Activated naive CD4-positive, alpha-beta T cell (primary cell): ENCODE measurements at places on chromosomes 13 and 19.

DNA sequence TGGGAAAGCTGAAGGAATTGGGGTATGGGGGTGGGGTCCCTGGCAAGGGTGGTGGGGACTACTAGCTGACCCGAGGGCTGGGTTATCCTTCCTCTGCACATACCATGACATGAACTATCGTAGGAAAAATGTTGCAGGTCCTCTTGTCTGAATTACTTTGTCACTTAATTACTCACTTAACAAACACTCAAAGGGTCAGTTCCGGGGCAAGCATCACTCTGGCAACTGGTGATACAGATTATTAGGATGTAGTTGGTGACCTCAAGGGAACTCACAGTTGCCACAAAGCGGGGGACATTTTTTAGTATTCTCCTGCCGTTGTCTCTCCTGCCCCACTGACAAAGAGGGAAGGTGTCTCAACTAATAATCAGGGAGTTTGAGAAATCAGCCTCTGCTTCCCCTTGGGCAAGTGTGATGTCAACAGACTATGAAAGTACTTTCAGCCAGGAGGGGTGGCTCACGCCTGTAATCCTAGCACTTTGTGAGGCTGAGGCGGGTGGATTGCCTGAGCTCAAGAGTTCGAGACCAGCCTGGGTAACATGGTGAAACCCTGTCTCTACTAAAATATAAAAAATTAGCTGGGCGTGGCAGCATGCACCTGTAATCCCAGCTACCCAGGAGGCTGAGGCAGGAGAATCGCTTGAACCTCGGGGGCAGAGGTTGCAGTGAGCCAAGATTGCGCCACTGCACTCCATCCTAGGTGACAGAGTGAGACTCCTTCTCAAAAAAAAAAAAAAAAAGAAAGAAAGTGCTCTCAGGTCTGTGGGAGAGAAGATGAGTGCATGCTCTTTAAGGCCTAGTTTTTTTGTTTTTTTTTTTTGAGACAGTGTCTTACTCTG is 10.3 kb downstream of the DNAJB1 start:
- no peak for DNase-seq

DNA sequence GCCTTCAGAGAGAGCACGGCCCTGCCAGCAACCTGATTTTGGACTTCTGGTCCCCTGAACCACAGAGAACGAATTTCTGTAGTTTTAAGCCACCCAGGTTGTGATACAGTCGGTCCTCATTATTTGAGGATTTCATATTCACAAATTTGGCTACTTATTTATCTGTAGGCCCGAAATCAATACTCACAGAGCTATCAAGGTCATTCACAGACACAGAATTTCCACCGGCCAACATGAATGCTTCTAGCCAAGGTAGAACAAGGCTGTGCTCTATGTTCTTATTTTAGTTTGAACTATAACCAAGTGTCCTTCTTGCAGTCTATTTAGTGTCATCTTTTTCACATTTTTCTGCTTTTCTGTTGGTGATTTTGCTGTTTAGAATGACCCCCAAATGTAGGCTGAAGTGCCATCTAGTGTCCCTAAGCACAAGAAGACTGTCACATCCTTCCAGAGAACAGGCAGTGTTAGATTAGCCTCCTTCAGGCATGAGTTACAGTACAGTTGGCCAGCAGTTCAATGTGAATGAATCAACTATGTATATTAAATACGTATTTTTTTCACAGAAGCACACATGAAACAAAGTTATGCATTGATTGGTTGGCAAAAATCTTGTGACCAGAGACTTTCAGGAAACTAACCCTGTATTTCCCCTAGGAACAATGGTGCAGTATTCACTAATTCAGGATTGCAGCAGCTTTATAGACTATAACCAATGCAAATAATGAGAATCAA is 63.5 kb downstream of the C13orf42 start:
- no peak for DNase-seq

DNA sequence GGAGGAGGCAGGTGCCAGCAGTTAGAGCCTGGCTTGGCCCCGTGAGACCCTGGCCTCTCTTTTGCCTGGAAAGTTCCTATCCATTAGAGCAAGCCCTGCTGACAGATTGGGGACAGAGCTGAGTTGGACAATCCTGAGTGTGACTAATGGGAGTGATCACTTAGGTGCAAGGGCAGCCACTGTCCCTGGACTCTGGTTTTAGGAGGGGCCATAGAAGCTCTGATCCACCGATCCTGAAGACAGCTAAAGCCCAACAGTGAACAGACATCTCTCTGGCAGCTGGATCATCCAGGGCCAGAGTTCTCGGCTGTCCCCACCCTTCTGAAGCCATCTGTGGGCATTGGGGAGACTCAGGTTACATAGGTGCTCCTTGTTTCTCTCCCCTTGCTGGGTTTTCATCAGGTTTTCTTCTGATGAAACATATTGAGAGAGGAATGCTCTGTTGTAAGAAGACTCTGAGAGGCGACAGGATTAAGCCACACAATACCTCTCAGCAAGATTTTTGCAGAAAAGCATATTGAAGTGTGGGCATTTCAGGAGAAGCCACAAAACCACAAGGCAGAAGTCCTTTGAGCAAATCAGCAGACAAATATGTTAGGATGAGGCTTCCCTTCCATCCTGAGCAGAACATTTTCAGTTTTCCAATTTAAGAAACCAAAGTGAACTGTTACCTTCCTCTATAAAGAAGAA is 288.0 kb upstream of the MAB21L1 start:
- no peak for DNase-seq

GRCh38 chr19:11141937-11142527 is 13.6 kb downstream of the SPC24 start:
- no peak for DNase-seq

DNA sequence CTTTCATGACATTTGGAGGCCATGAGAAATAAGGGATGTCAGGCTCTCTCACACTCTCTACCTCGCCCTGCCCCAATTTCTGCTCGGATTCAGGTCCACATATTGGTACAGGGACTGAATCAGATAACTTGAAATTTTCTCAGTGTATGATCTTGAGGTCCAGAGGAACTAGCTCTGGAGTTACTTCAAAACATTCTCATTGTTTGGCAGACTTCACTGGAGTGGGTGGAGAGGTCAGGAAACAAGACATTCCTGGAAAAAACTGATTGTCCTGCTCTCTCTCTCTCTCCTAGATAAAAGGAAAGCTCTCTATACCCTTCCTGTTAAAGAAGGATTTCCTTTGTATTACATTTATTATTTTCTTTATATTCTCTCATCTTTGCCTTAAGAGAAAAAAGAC is 428.1 kb upstream of the DACH1 start:
- DNase-seq, result no peak

- DNase-seq, result no peak
Measured at GRCh38 chr13:112760435-112760834, 70.6 kb downstream of the ATP11A start.

DNA sequence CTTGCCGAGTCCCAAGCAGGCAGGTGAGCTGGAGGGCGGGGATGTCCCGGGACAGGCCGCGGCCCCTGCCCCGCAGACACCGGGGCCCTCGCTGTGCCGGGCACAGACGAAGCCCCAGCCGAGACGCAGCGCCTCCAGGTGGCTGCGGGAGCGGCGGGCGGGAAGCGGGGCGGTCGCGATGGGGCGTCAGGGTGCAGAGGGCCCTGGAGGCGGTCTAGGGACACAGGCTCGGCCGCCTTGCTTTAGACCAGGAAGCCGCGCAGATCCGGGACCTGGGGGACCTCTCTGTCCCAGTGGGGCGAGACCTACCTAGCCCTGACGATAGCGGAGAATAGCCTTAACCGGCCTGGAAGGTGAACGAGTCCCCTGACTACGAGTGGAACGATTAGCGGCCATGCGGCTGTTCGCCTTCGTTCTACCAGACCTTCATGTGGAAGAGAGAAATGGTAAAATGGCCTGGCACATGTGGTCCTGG is 4.2 kb upstream of the ZNF564 start:
- DNase-seq, result no peak

DNA sequence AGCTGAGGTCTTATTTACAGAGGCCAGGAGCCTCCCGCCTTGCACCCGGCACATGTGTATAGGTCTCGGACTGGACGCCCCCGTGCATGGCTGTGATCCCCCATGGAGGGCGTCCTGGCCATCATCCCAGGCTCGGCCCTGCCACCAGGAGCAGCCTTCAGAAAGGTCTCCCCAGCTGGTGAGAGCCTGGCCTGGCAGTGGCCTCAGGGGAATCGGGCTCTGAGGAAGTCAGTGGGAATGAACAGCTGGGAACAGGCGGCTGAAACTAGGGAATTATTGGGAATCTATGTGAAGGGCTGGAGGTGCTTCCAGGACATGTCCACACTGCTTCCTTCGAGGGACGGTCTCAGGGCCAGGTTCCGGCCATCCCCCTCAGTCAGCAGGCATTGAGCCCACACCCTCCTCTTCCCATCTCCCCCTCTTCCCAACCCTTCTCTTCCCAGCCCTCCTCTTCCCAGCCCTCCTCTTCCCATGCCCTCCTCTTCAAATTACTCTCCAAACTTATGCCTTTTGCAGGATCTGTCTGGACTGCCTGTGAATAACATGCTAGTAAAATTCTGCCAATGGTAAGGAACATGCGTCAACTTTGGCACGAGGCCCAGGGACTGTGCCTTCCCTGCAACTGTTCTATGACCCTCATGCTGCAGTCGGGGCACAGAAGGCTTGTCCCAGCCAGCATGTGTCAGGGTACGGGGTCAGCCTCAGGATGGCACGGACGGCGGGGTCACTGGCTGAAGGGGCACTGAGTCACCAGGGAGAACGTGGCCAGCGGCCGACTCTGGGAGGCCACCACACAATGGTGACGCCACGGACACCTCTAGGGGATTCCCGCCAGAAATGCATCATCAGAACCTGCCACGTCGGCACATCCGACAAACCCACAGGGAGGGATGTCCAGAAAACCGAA is 24.2 kb upstream of the C13orf46 start:
- no peak for DNase-seq

GRCh38 chr13:22773465-22773864 is 407.3 kb upstream of the SGCG start:
- DNase-seq, result no peak

GRCh38 chr19:18898607-18899408 is 2.9 kb upstream of the CERS1 start:
- no peak for DNase-seq

GRCh38 chr19:29517946-29518345 is 7.8 kb upstream of the VSTM2B start:
- DNase-seq, result no peak

DNA sequence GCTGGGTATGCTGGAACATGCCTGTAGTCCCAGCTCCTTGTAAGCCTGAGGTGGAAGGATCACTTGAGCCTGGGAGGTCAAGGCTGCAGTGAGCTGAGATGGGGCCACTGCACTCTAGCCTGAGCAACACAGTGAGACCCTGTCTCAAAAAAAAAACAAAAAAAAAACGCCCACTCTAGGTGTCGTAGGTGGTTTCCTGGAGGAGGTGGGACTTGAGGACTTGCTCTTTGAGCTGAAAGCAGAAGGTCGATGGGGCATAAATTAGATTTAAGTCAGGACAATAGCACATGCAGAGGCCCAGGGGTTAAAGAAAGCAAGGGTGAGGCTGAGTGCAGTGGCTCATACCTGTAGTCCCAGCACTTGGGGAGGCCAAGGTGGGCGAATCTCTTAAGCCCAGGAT is 12.9 kb upstream of the ILF3 start:
- DNase-seq, result no peak

GRCh38 chr13:47117268-47117667 is 220.4 kb upstream of the HTR2A start:
- no peak for DNase-seq

- no peak for DNase-seq
Measured at GRCh38 chr19:4390567-4391305, 9.6 kb downstream of the SH3GL1 start.

DNA sequence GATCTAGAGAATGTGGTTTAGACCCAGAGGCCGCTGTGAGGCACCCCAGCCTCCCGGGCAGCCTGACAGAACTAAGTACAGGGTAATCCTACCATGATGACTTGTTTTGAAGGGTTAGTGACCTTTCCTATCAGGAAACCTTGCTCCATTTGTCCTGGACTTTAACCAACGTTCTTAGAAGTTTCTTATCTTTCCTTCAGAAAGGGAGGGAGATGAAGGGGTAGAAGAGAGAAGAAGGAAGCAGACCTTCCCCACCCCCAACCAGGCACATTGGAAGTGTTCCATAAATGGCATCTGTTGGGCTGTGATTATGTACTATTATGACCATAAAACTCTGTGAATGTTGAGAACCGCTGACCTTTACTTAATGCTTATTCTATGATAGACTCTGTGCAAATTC is 184.2 kb downstream of the OXGR1 start:
- DNase-seq, result no peak

DNA sequence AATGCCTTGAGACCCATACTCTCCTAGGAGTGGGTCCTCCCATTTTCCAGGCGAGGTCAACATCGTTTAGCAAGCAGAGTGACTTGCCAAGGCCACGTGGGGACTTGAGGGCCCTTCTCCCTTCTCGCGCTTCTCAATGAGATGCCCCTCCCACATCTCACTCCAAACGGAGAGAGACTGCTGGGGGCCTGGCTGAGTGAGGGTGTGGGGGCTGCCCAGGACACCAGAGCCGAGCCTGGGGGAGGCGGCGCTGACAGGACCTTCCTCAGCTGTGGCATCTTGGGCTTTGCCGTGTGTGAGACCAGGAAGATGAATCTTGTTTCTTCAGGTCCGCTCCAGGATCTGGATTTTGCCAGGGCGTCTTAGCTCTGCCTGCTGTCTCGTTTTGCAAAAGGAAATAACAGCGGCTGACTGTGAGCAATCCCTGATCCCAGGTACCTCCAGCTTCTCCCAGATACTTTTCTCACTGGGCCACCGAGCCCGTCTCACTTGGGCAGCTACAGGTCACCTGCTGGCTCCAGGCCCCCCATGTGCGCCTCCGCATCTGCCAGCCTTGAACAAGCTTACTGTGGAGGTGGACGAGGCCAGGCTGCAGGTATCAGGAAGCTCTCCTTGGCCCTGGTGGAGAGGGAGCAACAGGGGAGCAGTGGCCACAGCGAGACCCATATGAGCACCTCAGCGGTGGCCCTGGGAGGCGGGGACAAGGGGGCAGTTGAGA is 6.0 kb downstream of the COX6B2 start:
- no peak for DNase-seq

GRCh38 chr13:35252536-35253205 is 223.8 kb downstream of the MAB21L1 start:
- no peak for DNase-seq

GRCh38 chr19:36891768-36892357 is 24.2 kb downstream of the ZNF829 start:
- DNase-seq, result no peak

DNA sequence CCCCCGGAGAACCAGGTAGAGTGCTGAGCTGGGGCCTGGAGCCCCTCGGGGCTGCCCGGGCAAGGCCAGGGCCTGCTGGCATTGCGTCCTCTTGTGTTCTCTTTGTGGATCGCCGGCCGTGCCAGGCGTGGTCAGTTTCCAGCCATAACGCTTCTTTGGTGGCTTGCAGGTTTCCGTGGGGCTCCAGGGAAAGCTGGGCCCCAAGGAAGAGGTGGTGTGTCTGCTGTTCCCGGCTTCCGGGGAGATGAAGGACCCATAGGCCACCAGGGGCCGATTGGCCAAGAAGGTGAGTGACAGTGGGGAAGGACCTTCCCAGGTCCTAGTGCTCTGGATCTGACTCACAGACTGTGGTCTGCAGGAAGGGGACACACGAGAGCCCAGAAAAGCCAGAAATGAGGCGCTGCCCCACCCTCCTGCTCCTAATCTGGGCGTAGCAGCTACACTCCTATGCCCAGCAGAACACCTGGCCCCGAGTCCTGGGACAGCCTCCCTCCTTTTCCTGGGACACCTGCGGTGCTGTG is 57.5 kb downstream of the RAB20 start:
- no peak for DNase-seq
